ENCODE measurements at places on chromosomes 5 and 9. TPM values are rescaled to one million over a fixed set of nuclear protein-coding genes. Genes with fewer than 3 reads are reported as not detected.

Gene ALDOB
- total RNA-seq = not detected

Gene AGPAT2
- total RNA-seq = 4.7 TPM

Gene JAKMIP2
- total RNA-seq = 2.0 TPM

Gene TMEM232
- total RNA-seq = 0.92 TPM

Gene ENTPD8
- total RNA-seq = not detected

Data from CD8-positive, alpha-beta T cell (primary cell).